Neural cell (in vitro differentiated cells): ENCODE measurements at places on chromosomes 3 and 15. TPM values are rescaled to one million over a fixed set of nuclear protein-coding genes. Genes with fewer than 3 reads are reported as not detected.

CLDN1 gene
- 0.66 and 1.3 TPM in 2 replicates for polyA plus RNA-seq

MESP2 gene
- polyA plus RNA-seq: not detected in 2 replicates

SLC24A5 gene
- polyA plus RNA-seq: 0.76 and 0.78 TPM in 2 replicates

RPL29 gene
- polyA plus RNA-seq: 846 and 977 TPM in 2 replicates

FBXW12 gene
- not detected in 2 replicates for polyA plus RNA-seq

MYO5A gene
- polyA plus RNA-seq: 43.8 and 45.2 TPM in 2 replicates

TLR9 gene
- not detected in 2 replicates for polyA plus RNA-seq

TFRC gene
- polyA plus RNA-seq: 71.3 and 82.7 TPM in 2 replicates

SUCNR1 gene
- polyA plus RNA-seq: not detected in 2 replicates

DNAJA4 gene
- polyA plus RNA-seq: 0.66 TPM in 1 of 2 replicates, not detected in the other

LRTM1 gene
- polyA plus RNA-seq: not detected in 2 replicates

FURIN gene
- polyA plus RNA-seq: 2.9 and 4.3 TPM in 2 replicates

GOLGB1 gene
- polyA plus RNA-seq: 29.3 and 30.2 TPM in 2 replicates

C3orf85 gene
- not detected in 2 replicates for polyA plus RNA-seq

LCTL gene
- not detected in 2 replicates for polyA plus RNA-seq

NISCH gene
- 88.9 and 107 TPM in 2 replicates for polyA plus RNA-seq

UTS2B gene
- 0.46 TPM in 1 of 2 replicates, not detected in the other for polyA plus RNA-seq

GOLGA8Q gene
- not detected in 2 replicates for polyA plus RNA-seq

FILIP1L gene
- polyA plus RNA-seq: 0.27 and 0.36 TPM in 2 replicates

MCF2L2 gene
- polyA plus RNA-seq: 9.3 and 10.0 TPM in 2 replicates

GOLGA6A gene
- 0.50 TPM in 2 replicates for polyA plus RNA-seq

PLCB2 gene
- 7.4 and 9.2 TPM in 2 replicates for polyA plus RNA-seq

GOLGA8B gene
- 413 and 462 TPM in 2 replicates for polyA plus RNA-seq

SLC6A1 gene
- polyA plus RNA-seq: 43.2 and 52.0 TPM in 2 replicates

DNASE1L3 gene
- not detected in 2 replicates for polyA plus RNA-seq

FAM81A gene
- 4.5 and 5.0 TPM in 2 replicates for polyA plus RNA-seq

EPHB3 gene
- 4.3 and 5.9 TPM in 2 replicates for polyA plus RNA-seq

SPATA12 gene
- polyA plus RNA-seq: not detected in 2 replicates

MSL2 gene
- polyA plus RNA-seq: 12.8 and 14.9 TPM in 2 replicates

AHSG gene
- 0.40 and 1.1 TPM in 2 replicates for polyA plus RNA-seq

TAMM41 gene
- 3.1 and 8.2 TPM in 2 replicates for polyA plus RNA-seq

PP2D1 gene
- not detected in 2 replicates for polyA plus RNA-seq

HCLS1 gene
- polyA plus RNA-seq: 0.25 and 0.28 TPM in 2 replicates

INKA1 gene
- 1.4 and 1.7 TPM in 2 replicates for polyA plus RNA-seq

GCNT3 gene
- polyA plus RNA-seq: 0.81 and 1.7 TPM in 2 replicates

OXTR gene
- polyA plus RNA-seq: 1.7 and 2.2 TPM in 2 replicates

PRICKLE2 gene
- polyA plus RNA-seq: 8.7 TPM in 2 replicates

SLC22A14 gene
- polyA plus RNA-seq: 0.16 and 0.25 TPM in 2 replicates

SMARCC1 gene
- 29.4 and 31.9 TPM in 2 replicates for polyA plus RNA-seq

GATM gene
- 13.3 and 15.8 TPM in 2 replicates for polyA plus RNA-seq
